Erythroblast (primary cell): ENCODE measurements at places on chromosomes 6 and 20.

- DNase-seq: no peak
Observed at GRCh38 chr20:17490501-17490900, 40.7 kb downstream of the BFSP1 start.

DNA sequence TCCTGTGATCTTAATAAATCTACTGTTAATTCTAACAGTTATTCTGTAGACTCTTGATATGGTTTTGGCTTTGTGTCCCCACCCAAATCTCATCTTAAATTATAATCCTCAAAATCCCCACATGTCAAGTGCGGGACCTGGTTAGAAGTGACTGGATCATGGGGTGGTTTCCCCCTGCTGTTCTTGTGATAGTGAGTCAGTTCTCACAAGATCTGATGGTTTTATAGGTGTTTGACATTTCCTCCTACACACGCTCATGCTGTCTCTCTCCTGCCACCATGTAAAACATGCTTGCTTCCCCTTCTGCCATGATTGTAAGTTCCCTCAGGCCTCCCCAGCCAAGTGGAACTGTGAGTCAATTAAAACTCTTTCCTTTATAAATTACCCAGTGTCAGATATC lies 10.5 kb upstream of the EPB41L2 start:
- DNase-seq: no peak

DNA sequence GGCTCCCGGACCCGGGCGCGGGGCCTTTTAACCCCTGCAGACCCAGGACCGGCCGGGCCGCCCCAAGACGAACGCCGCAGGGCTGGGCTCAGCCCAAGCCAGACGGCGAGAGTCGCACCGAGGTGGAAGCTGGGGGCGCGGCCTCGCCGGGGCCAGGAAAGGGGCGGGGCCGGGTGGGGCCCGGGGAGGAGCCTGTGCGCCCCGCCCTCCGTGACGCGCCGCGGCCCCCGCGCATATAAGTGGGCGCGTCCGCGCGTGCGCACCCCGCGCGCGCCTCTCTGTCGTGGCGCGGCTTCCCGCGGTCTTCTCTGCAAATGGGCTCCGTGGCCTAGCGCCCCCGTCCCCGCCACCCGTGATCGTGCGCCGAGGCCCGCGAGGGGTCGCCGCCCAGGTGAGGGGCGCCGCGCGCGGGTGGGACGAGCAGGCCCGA lies at the start of gene PPDPF:
PPDPF (plus strand) TSS at position 262 of the 430 bp plus-strand sequence. CDS start 544 bp downstream, outside the sequence.
- peak; percentile 89 for DNase-seq

- peak; percentile 28 for DNase-seq
Observed at GRCh38 chr20:47502271-47503239, 868 bp downstream of the NCOA3 start.

DNA sequence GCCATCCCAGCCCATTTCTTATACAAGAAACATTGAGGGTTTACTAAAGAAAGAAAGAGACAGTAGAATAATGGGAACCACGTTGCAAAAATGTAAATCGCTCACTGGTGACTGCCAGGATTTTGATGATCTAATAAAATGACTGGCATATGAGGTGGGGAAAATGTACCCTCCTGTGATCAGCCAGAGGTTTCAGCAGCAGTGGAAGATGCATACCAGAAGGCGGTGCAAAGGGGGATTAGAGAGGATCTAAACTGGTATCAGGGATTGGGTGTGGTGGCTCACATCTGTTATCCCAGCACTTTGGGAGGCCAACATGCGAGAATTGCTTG lies 60.8 kb upstream of the DDR1 start:
- no peak for DNase-seq

DNA sequence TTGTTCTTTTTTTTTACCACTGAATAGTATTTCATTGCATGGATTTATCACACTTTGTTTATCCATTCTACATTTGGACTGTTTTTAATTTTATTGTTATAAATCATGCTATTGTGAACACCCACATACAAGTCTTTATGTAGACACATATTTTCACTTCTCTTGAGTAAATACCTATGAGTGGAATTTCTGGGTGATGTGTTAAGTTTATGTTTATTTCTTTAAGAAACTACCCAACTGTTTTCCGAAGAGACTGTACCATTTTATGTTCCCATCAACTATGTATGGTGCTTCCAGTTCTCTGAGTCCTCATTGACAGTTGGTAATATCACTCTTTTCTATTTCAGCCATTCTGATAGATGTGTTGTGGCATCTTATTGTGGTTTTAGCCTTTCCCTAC lies 54.0 kb downstream of the RIN2 start:
- no peak for DNase-seq

DNA sequence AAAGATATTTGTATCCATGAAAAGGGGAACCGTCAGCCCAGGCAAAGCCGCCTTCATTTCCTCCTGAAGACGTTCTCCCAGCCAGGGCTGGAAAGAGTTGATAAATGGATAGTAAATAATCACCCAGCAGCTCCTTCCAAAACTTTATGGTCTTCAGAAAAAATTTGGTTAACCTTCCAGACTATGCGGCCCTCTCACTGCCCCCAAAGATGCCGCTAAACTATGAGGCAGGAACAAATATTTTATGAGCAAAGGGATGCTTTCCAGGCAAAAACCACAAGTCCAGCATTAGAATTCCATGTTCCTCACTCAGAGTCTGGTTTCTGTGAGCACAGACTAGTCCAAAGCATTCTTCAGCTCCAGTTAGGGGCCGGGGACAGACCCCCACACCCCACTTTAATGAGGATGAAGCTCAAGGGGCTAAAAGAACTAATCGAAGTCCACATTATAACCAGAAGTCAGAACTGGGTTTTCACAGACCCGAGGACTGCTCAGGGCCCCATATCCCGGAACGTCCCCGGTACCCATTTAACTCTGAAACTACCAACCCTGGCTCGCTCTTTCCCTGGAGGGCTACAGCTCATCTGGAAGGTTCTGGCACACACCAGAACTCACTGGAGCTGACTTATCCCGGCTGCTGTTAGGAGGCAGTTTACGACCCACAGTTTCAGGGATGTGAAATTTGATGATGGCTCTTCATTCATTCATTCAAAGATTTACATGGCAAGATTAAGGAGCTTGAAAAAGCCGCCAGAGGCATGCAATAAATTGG lies 29.4 kb downstream of the BMP7 start:
- no peak for DNase-seq

DNA sequence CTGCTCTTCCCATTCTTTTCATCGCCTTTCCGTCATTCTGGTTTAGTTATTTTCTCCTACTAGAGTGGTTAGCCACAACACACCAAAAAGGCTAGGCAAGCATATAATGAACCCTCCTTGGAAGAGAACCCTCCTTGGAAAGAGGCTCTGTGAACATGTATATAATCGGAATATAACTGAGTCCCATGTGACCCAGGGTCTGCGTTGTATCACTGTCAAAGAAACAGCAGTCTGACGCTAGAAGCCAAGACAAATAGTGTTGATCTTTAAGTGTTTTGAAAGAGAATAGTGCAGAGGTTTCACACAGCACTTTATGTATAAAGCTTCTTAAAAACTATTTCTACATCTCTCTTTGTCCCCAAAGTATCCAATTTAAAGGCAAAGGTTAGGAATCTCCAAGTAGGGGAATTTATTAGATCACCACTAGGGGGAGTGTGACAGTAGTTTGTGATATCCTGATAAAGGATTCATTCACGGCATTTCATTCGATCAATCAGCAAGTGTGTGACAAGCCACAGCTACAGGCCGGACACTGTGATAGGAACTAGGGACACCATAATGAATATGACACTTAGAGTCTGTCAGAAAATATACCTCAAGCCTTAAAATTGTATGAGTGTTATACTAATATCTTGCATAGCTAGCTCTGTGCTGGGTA lies 395.3 kb downstream of the CD109 start:
- peak; percentile 51 for DNase-seq

- no peak for DNase-seq
Observed at GRCh38 chr6:14766391-14766994, 479.4 kb upstream of the JARID2 start.

- DNase-seq: no peak
Observed at GRCh38 chr6:143457563-143458359, 7.2 kb downstream of the PEX3 start.

GRCh38 chr6:34615574-34616226 lies 59.6 kb upstream of the SPDEF start:
- peak; percentile 91 for DNase-seq

GRCh38 chr20:20184149-20184548 lies 131.8 kb downstream of the CFAP61 start:
- peak; percentile 12 for DNase-seq

- no peak for DNase-seq
Observed at GRCh38 chr20:11170025-11170424, 496.2 kb upstream of the JAG1 start.

DNA sequence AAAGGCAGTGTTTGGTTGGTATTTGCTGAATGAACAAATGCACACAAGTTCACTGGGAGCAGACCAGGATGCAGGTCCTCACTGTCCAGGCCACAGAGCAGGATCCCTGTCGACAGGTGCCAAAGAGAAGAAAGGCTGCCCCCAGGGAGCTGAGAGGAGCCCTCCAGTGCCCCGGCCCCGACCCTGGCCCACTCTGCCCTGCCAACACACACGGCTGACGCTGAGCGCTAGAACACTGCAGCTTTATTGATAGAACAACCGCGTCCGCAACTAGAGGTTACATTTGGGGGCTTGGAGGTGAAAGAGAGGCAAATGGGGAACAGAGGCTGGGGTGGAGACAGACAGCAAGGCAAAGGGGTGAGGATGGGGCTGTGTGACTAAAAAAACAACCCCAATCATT lies 65.4 kb downstream of the MDGA1 start:
- no peak for DNase-seq

GRCh38 chr20:11328839-11329238 lies 588.9 kb upstream of the BTBD3 start:
- DNase-seq: no peak

- no peak for DNase-seq
Observed at GRCh38 chr6:168546730-168547129, 105.7 kb downstream of the SMOC2 start.
